GM23338 (cell line): ENCODE measurements at places on chromosomes 7 and 10.

DNA sequence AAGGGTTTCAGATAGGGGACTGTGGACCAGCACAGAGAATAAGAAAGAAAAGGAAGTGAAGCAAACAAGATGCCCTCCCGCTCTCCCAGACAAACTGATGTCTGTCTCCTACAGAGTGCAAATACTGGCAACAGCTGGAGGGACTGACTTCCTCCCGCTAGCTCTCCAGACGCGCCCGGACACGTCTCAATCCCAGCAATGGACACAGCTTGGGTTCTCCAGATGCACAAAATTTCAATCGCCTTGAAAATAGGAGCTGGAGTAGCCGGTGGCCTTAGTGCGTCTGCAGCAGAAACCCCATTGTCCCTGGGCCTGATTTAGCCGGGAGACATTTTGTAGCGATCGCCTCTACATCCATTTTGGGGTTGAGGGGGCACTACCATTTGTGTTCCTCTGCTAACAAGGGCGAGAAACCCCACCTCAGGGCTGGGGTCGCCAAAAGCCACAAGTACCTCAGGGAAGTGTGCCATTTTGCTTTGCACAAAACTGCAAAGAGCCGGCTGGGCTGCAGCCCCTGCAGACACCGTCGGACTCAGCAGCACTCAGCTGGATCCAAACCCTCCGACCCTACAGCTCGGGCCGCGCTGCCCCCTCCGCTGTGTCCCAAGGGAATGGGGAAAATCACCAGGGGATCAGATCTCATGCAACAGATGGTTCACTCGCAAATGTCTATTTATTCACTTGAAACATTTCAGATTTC lies 5.9 kb downstream of the CPA2 start:
- peak; percentile 46 for DNase-seq

DNA sequence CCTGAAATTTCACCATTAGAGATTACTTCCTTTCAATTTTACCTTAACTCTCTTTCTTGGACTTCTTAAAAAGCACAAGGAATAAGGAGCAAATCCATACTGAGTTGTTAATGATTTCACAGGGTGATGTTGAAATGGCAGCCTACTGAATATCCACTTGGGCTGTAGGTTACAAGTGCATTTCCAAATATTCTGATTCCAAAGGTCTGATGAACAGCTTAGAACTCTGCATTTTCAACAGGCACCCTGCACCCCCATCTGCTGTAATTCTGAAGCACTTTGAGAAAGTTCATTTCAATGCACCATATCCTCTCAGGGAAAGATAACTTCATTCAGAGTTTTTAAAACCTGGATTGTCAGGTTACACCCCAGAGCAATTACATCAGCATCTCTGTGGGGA lies 368.4 kb downstream of the KCNMA1 start:
- no peak for DNase-seq

- no peak for DNase-seq
Observed at GRCh38 chr10:100977436-100977835, 8.1 kb downstream of the SEMA4G start.

DNA sequence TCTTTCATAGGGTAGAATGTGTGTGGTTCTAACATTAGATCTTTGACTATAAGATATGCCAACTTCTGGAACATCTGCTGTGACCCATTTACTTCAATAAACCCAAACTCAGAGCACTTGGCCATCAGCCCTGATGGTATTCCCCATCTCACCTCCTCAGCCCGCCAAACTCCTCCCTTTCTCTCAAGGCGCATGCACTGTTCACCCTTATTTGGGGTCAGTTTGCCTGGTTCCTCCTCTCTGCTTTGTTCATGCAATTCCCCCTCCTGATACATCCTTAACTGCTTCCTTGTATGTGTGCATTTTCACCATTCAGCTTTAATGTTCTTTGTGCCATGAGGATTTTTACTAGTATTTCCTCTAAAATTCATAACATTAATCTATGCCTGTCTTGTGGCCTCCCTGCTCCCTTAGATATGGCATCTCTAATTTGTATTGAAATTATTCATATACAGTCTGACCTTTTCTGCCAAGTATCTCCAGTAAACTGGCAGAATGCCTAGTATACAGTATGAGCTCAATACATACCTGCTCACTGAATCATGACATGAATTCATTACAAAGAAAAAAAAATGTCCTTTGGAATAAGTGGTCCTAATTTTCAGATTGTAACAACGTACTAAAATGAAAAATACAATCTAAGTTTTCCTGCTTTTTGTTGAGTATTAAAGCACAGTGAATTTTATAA lies 336.8 kb upstream of the IGFBP3 start:
- DNase-seq, result no peak

- DNase-seq, result no peak
Observed at GRCh38 chr10:6756716-6757115, 176.6 kb upstream of the PRKCQ start.

DNA sequence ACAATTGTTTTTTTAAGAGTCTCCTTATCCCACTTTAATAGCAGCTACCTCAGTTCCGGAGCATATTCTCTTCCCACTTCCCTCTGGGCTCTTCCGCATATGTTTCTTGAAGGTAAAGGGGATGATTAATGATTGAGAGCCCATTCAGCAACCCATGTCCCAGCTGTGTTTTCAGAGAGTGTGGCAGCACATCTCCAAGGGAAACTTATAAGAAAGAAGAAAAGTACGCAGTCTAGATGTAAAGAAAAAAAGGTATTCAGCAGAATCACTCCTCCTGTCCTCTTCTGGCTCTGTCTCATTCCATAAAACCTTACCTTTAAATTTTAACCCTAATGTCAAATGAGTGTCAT lies 9.7 kb upstream of the ANKRD7 start:
- DNase-seq, result no peak

GRCh38 chr7:2525658-2526630 lies 6.4 kb downstream of the LFNG start:
- DNase-seq, result peak; percentile 42

- DNase-seq, result no peak
Observed at GRCh38 chr10:9786101-9786500, 1231.6 kb upstream of the CELF2 start.

- peak; percentile 62 for DNase-seq
Observed at GRCh38 chr10:69994262-69994661, 58.4 kb upstream of the MACROH2A2 start.

- no peak for DNase-seq
Observed at GRCh38 chr7:139661043-139661440, 116.8 kb downstream of the HIPK2 start.

DNA sequence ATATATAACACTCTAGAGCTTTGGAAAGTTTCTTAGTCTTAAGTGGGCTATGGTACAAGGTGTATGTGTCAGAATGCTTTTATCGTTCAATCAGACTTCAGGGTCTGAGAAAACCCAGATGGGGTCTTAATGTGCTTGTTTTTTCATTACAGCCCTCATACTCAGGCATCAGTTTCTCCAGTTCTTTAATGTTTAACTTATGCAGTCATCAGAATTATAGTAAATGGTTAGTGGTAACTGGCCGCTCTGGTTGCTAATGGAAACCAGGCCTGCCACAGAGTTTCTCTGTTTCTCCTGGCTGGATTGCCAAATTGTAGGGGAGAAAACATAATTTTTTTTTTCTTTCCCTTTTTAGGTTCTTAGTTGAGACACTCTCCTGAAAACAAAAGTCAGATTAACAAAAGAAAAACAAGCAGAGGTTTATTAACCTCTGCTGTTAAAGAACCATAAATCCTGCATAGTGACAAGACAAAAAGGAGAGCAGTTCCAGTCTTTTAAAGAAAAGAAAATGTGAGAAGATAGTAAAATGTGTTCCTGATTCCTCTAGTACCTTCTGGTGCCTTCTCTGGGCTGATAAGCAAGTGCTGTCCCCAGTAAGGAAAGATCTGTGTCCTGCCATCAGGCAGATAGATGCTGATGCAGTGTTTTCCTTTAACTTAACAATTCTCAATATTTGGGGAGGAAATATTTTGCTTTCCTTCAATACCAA lies 21.5 kb upstream of the GHITM start:
- DNase-seq, result no peak
